ENCODE measurements at places on chromosomes 5 and 9.
A peak's percentile ranks its signal among the peaks of the same experiment; 100 is the strongest.

DNA sequence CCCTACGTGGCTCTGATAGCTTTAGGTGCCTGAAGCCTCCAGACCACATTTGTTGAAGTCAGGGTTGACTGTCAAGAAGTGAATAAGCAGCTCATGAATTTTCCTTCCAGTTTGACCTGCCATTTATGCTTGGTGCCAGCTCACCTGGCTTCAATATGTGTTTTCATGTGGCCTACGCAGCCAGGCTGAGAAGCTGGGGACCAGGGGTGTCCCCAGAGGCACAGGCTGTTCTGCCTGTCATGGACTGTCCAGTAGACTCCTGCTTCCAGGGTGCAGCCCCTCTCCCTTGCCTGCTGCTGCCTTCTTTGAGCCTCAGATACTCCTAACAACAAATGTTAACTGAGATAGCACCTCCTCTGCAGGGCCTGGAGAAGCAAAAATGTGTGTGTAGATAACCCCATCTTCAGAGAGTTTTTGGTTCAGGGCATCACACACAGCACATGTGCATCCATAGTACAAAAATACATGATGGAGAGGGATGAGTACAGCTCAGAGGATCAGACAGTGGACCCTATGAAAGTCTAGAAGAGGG is 5.8 kb downstream of the TNFAIP8 start:
- DNase-seq = no peak

- DNase-seq = no peak
Measured at GRCh38 chr9:96241391-96241809, 60.6 kb downstream of the HSD17B3 start.

- DNase-seq = no peak
Measured at GRCh38 chr5:39977066-39977655, 552.4 kb upstream of the DAB2 start.

- peak; percentile 73 for DNase-seq
Measured at GRCh38 chr5:177446200-177447065, at the start of gene PRR7. PRR7 (plus strand) TSS chr5:177446814; CDS start chr5:177455068, 8,254 bp downstream.

- no peak for DNase-seq
Measured at GRCh38 chr5:128462330-128462729, 75.7 kb downstream of the FBN2 start.

DNA sequence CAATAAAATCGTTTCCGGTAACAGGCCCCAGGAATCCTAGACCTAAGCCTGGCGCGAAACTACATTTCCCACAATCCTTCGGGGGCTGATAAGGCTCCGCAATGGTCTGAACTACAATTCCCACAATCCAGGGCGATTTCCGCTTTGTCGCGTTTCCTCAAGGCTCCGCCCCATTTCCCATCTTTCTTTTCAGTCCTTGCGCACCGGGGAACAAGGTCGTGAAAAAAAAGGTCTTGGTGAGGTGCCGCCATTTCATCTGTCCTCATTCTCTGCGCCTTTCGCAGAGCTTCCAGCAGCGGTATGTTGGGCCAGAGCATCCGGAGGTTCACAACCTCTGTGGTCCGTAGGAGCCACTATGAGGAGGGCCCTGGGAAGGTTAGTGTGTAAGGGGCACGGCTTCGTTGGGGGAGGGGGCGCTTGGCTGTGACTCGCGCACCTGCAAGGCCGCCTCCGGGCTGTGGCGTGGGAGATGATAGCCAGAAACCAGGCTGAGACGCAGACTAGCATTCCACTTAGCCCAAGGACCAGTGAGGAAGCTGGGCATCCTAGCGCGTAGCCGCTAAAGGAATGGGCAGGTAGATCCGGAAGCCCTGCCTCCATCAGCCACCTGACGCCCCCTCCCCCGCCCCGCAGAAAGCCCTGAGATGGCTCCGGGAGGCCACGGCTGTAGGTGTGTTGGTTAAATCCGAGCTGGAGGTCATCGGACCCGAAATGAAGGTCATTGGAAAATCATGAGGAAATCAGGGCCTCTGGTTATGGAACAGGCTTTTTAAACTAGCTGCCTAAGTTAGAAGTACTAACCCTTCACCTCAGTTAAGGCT is at the start of gene COX7C:
TSS of gene COX7C (plus strand) at position 186 of the 821 bp plus-strand sequence. CDS start at position 301, 115 bp downstream.
- DNase-seq = peak; percentile 90

DNA sequence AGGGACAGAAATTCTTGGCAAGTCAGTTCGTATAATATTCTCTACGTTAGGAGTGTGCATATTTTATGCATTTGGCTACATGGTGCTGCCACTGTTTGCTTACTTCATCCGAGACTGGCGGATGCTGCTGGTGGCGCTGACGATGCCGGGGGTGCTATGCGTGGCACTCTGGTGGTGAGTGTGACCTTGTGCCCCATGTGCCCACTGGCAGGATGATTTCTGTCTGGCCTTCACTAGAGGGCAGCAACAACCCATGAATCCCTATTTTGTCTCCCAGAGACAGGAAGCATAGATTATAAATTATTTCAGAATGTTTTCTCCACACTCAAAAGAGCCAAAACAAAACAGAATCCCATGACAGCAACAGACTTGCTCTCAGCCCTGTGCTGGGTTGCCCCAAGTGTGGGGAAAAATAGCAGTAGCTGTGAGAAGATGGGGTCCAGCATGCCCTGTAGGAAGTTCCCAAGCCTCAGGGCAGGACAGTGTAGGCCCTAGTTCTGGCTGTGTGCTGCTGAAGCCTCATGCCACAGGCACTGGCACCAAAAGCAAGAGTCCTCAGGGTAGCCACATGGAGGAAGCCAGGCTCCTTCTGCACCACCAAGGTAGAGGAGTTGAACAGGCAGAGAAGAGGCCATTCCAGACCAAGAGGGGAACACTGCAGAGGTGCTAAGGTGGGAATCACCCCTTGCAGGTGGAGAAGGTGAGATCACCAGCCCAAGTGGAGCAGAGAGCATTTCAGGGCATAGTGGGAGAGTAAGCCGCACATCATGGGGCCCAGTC is 16.0 kb downstream of the SLC22A5 start:
- DNase-seq = peak; percentile 38

- DNase-seq = peak; percentile 69
Measured at GRCh38 chr5:7209658-7210057, 186.3 kb upstream of the ADCY2 start.

DNA sequence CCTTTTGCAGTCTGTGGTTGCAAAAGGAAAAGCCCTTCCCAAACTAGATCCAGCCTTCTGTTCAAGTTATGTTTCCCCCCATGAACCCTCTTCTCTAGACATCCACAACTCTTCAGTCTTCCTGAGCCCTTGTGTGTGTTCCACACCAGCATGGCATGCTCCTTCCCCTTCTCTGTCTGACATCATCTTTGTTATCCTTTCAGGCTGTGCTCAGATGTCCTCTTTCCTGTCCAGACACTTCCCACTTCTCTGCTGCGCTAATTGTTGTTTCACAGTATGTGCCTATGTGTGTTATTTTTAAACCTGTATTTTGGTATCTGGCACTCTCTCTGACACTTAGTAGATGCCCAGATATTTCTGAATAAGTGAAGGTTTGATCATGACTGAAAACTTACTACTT is 38.2 kb downstream of the FOCAD start:
- DNase-seq = no peak

- DNase-seq = no peak
Measured at GRCh38 chr9:133873009-133873408, 119.1 kb downstream of the VAV2 start.

- peak; percentile 67 for DNase-seq
Measured at GRCh38 chr5:14167211-14167845, 24.2 kb downstream of the TRIO start.

DNA sequence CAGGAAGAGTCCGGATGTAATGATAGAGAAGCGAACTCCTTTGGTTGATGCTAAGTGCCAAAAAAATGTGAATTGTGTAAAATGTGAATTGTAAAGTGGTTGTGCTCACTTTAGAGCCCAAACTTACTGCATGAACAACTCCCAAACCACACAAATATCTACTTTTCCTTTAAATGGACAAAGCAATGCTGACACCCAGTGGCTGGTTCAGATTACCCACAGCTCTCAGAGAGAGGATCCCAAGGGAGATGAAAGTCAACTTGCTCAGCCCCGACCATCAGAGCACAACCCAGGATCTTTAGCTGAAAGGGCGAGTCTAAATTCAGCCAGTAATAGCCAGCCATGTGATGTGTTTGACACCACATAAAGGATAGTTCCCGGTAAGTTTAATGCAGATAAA is 133.7 kb downstream of the NMUR2 start:
- peak; percentile 8 for DNase-seq

DNA sequence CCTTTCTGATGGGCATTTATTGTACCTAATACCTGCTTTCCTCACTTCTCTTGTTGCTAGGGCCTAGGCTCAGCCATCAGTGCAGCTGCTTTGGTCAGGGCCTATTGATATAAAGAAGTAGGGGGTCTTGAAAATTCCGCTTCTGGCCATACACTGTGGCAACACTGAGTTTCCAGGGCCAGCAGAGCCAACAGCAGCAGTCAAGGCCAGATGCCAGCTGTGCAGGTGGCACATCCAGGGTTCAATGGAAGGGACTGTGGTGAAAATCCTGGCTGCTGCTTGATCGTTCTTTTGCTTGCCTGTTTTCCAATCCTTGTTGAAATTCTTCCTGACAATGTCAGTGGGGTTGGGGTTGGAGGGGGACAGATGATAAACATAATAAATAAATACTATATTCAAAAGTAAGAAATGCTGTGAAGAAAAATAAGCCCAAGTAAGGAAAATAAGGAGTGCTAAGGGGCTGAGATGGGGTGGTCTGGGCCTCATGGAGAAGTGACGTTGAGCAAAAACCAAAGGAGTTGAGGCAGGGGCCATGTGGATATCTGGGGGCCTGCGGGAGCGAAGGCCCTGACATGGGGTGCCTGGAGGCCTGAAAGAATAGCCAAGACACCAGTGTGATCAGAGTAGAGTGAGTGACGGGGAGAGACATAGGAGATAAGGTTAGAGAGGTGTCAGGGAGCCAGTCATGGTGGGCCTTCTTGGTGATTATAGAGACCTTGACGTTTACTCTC is 91.0 kb upstream of the ALDH1B1 start:
- DNase-seq = no peak

- no peak for DNase-seq
Measured at GRCh38 chr5:160297004-160297403, 15.4 kb downstream of the CCNJL start.

DNA sequence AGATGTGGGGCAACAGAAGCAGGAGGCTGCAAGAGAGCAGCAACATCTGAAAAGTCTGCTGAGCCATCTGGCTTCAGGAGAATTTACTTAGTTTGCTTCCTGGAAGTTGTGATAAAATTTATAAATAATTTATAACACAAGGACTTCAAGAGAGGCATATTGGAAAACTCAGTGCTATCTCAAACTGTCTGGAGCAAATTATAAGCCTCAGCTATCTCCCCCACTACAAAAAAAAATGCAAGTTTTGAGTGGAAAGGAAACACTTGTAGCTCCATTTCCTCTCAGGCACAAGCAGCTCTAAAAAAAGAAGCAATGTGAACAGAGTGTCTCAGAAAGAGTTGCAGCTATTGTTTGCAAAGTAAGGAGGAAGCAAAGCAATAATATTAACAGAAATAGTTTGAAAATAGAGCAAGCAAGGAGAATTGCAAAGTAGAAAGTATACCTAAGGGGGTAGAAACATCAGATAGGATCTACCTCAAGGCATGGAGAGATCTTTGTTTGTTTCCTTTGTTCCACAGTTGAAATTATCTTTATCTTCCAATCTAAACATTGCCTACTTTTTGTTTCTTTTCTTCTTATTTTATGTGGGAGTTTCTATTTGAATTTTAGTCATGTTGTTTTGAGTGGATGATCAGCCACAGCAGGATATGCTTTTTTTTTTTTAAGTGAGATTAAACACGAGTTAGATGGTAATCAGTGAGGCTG is 55.9 kb upstream of the IL6ST start:
- peak; percentile 43 for DNase-seq

- no peak for DNase-seq
Measured at GRCh38 chr5:95619096-95619495, 791 bp upstream of the GPR150 start.

GRCh38 chr5:159873680-159874079 is 42.6 kb upstream of the ADRA1B start:
- no peak for DNase-seq

GRCh38 chr9:124551472-124552272 is 44.5 kb upstream of the NR5A1 start:
- peak; percentile 52 for DNase-seq

GRCh38 chr9:131238402-131239021 is 37.8 kb downstream of the FAM78A start:
- no peak for DNase-seq

- no peak for DNase-seq
Measured at GRCh38 chr5:114325541-114325940, 36.3 kb upstream of the KCNN2 start.

GRCh38 chr5:162607879-162608278 is 540.3 kb downstream of the GABRG2 start:
- DNase-seq = no peak

DNA sequence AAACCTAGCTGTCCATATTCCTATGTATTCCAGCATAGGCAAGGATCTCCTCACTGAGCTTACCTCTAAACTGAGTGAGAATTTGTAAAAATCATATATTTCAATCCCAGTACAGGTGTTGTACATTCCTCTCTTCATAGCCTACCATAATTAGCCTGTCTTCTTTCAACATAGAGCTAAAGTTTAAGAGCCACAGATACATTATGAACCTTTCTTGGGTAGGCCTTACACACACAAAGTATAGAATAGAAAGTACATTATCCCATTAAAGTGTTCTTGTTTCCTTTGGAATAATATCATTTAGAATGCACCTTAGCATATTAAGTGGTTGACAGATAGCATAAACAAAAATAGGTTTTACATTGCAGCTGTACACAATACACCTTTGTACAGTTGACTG is 282.1 kb upstream of the TMEM161B start:
- DNase-seq = no peak

- no peak for DNase-seq
Measured at GRCh38 chr5:149961957-149962409, 1.4 kb downstream of the SLC26A2 start.

GRCh38 chr9:114002986-114003350 is 75.1 kb downstream of the AMBP start:
- no peak for DNase-seq

DNA sequence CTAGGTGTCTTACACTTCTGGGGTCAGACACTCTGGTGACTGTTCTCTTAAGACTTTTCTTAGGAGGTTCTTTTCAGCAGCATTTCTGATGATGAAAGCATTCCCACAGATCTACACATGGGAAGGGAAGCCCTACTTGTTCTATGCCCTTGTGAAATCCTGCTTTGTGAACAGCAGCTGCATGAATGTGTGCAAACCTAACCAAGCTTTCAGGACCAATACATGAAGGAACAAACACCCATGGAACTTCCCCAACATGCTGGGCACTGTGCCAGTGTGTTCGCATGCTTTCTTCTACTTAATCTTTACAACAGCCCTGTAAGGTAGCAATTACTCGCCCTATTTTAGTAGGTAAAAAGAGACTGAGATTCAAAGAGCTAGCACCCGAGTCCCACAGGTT is 439.9 kb upstream of the KLF4 start:
- no peak for DNase-seq

- no peak for DNase-seq
Measured at GRCh38 chr9:91488341-91488740, 64.7 kb upstream of the NFIL3 start.

DNA sequence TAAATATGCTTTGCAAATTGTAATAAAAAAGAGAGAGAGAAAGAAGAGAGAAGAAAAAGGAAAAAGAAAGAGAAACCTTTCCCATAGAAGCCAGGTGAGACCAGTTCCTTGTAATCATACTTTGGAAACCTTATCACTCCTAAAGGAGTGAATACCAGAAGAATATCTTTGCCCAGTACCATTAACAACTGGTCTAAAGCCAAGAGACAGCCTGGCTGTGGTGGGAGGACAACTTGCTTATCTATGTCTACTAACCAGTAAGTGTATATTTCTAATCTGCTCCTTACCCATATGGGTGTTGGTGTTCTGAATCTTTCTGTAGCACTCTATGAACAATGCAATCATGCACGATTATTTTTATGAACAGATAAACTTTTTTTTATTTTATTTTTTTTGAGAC is 10.5 kb upstream of the TXN start:
- DNase-seq = no peak
